Eye (tissue), 1 donor: ENCODE measurements at places on chromosomes 7 and 10.

DNA sequence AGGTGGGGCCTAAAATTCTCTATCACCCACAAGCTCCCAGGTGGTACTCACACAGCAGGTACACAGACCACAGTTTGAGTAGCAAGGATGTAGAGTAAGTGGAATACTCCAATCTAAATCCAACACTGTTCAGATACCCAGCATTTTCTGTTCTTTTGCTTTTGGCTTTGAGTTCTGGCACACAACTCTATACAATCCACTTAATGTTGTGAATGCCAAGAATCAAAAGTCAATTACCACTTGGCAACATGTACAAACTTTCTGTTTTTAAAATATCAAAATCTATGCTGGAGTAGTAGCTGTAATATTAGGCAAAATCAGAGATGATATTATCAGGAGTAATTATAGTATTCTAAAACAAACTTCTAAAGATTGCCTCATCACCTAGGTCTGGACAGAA is 133.4 kb upstream of the LRRTM3 start:
- no peak for DNase-seq

- DNase-seq = no peak
Measured at GRCh38 chr7:1704811-1705738, 35.0 kb downstream of the ELFN1 start.

- DNase-seq = peak; percentile 37
Measured at GRCh38 chr10:69374242-69374641, 42.5 kb downstream of the TACR2 start.

- no peak for DNase-seq
Measured at GRCh38 chr7:72003236-72003635, 408.9 kb downstream of the CALN1 start.

DNA sequence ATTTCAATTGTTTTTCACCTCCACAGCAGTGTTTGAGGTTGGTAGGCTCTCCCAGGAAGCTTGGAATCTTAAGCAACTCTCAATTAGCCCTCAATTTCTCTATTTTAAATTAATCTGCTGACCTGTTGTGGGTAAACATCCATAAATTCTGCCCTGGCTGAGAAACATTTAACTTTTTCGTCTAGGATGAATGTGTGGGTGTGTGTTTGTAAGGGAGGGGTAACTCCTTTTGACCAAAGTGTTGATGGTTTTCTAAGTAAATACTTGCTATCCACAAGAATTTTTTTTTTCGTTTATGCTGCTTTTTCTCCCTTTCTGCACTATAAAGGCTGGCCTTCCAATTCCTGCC is 973 bp downstream of the PPP3CB start:
- no peak for DNase-seq

- no peak for DNase-seq
Measured at GRCh38 chr10:108801775-108802517, 1121.4 kb downstream of the XPNPEP1 start.

GRCh38 chr7:6461946-6462550 is 14.3 kb upstream of the DAGLB start:
- DNase-seq = no peak

GRCh38 chr10:117298219-117298618 is 57.3 kb downstream of the SLC18A2 start:
- no peak for DNase-seq

- no peak for DNase-seq
Measured at GRCh38 chr7:149544028-149544427, 46.4 kb upstream of the ZNF746 start.

- DNase-seq = no peak
Measured at GRCh38 chr10:5043716-5044115, 40.1 kb upstream of the AKR1C2 start.

DNA sequence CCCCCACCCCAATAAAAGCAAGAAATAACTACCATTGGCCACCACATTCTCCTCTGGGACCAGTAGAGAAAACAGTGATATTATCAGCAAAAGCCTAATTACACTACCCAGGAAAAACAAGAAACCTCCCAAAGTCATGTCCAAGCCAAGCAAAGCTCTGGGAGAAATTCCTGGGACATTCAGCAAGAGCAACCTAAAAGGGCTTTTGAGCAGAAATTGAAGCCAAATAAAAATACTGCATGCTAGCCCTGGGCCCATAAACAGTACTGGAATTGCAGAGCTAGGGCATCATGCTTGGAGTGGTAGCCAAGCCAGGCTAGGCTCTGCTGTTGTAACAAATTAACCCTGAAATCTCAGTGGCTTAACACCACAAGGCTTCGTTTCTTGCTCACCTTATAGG is 347.9 kb downstream of the LRMDA start:
- no peak for DNase-seq

DNA sequence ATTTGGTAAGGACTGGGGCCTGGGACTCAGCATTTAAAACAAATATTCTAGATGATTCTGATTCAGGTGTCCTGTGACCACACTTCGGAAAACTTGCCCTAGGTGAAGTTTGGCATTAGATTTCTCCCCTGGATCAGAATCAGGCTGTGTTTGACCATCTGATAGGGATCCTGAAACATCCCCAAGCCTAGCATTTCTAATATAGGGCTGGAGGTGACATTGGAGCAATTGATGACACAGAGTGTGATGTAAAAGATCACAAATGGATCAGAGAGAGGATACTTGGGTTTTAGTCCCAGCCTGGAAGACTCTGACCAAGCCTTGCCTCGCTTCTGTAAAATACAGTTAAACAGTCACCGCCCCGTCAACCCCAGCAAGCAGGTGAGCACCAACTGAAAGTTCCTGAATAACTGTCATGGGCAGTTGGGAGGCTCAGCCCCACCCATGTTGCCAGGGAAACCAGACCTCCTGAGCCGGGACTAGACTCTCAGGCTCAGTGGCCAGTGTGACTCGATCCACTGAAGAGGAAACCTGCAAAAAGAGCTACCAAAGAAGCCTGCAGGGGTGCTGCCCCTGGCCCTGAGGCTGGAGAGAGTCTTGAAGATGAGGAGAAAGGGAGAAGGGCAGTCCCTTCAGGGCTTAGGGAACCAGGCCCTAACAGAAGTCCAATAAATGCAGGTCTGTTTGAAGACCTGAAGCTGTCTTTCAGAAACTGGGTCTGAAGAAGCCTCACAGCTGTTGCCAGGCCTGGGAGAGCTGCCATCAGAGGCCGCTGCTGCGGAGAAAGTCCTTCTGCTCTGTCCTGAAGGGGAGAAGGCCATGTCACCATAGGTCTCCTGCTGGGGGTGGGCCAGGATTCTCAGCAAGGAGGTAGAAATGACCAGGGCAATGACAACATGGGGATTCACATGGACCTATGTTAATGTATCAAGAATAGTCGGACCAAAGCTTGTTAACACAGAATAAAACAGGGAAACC is 126.1 kb upstream of the KCNMA1 start:
- DNase-seq = peak; percentile 4

GRCh38 chr10:22816298-22816653 is 101.9 kb upstream of the PIP4K2A start:
- no peak for DNase-seq

DNA sequence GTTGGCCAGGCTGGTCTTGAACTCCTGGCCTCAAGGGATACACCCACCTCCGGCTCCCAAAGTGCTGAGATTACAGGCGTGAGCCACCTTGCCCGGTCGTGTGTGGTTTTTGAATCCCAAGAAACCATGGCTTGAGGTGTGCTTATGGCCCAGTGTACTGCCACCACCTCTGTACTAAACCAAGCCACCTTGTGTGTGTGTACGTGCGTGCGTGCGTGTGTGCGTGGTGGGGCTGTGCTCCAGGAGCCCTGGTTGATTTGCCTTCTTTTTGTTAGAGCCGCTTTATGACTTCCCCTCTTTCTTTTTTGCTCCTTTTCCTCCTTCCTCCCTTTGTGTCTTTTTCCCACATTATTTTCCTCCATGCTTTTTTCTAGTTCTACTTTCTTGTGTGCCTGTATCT is 121.4 kb downstream of the CAMK1D start:
- no peak for DNase-seq

- no peak for DNase-seq
Measured at GRCh38 chr7:65287023-65287422, 86.6 kb upstream of the ZNF92 start.

DNA sequence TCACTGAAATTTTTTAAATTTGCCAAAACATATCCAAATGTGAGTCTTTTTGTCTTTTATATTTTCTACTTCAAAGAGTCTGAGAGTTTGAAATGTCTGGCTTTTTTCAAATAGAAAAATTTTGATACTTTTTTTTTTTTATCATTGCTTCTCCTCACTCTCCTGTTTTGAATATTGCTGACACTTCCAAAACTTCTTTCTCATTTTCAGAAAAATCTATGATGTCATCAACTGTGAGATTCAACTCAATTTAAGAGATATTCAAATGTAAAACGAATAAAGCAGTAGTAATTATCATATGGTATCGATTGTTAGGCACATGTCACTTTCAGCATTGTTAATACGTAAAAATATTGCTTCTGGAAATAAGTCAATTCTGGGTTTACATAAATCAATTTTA is 505.8 kb upstream of the STEAP1 start:
- DNase-seq = no peak

- peak; percentile 83 for DNase-seq
Measured at GRCh38 chr10:113704637-113705343, 25.1 kb downstream of the CASP7 start.

DNA sequence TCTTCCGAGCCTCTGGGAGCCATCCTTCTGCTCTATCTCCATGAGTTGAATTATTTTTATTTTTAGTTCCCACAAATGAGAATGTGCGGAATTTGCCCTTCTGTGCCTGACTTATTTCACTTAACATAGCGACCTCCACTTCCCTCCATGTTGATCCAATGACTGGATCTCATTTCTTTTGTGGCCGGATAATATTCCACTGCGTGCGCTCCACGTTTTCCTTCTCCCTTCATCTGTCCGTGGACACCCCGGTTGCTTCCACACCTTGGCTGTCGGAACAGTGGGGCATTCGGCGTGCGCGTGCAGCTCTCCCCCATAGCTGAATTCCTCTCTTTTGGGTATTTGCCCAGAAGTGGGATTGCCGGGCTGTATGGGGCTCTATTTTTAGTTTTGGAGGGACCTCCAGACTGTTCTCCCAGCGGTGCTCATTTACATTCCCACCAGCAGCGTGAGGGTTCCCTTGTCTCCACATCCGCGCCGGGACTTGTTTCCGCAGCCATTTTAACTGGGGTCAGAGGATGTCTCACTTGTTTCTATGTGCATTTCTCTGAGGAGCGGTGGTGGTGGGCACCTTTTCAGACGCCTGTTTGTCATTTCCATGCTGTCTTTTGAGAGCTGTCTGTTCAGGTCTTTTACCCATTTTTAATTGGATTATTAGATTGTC is 51.0 kb upstream of the SUN1 start:
- DNase-seq = no peak

- no peak for DNase-seq
Measured at GRCh38 chr7:27193335-27194001, 6.4 kb downstream of the HOXA13 start.

GRCh38 chr10:34049887-34050286 is 715.4 kb upstream of the NRP1 start:
- DNase-seq = no peak

DNA sequence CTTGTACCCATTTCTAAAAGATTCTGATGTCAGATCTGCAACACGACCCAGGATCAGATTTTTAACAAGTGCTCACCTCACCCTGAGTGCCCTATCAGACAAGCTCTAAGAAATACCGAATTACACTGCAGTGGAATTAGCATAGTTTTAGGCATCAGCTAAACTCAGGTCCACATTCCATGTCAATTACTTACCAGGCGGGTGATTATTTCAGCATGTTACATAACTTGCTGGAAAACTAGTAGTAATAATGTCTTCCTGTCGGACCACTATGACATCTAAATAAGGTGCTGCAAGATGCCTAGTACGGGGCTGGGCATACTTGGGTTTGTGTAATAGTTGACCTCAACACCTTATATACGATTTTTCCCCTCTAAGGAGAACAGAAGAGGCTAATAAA is 21.0 kb downstream of the TRIL start:
- no peak for DNase-seq

- no peak for DNase-seq
Measured at GRCh38 chr7:97680622-97681021, 51.3 kb upstream of the TAC1 start.

DNA sequence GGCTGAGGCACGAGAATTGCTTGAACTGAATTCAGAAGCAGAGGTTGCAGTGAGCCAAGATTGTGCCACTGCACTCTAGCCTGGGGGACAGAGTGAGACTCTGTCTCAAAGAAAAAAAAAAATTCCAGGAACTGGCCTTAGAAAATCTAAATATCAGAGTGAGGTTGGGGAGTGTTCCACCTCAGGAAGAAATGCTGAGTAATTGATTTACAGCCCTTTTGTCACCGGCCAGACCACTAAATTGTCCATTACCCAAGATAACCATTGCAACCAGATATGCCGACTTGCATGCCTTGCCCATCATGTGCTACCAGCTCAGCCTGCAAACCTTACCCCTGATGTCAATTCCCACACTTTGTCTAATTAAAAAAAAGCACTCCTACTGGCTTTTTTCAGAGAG is 42.4 kb downstream of the CRCP start:
- DNase-seq = no peak

- no peak for DNase-seq
Measured at GRCh38 chr10:1015688-1016087, 10.0 kb downstream of the IDI2 start.

DNA sequence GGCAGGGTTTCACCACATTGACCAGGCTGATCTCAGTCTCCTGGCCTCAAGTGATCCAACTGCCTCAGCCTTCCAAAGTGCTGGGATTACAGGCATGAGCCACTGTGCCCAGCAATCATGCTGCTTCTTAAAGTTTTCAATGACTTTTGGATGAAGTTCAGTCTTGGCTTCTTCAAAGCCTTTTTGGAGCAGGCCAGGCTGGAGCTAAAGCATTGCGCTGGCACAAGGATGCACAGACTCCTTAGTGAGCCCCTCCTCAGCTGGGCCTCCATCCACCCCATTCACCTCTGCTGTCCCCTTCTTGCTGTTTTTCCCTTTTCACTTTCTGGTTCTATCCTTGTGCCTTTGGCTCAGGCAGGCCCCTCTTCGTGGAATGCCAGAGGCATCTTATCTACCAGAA is 638.6 kb downstream of the TYW1 start:
- no peak for DNase-seq

- DNase-seq = peak; percentile 70
Measured at GRCh38 chr10:71312811-71313789, 6.0 kb upstream of the SLC29A3 start.

DNA sequence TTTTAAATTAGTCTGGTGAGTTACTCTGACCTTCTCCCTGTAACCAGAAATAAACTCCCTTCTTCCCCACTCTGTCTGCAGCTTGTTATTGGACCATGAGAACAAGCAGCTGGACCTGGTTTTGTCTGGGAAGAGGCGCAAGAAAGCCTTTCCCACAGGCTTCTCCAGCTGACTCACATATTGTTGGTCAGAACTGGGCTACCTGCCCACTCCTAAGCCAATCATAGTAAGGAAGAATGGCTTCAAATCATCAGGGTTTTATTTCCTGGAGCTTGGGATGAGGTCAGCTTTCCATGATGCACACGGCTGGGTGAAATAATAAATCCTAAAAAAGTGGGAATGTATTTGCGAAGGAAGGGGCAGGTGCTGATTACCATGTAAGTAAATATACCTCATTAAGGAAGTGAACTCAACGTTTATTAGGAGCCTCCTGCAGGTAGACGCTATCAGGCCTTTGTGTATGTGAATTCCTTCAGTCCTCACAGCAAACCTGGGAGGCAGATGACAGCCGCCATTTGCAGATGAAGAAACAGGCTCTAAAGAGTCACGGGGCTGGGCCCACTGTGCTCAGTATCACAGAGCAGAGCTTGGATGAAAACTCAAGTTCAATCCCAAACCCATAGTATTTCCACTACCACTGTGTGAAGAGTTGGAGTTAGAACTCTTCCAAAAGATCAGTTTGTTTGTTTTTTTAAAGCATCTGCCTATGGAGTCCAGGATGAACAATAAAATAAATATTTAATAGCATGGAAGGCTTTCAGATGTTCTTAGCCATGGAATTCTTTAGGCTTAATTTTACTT is 32.8 kb downstream of the IL15RA start:
- DNase-seq = peak; percentile 84

- peak; percentile 27 for DNase-seq
Measured at GRCh38 chr7:143434660-143435059, 8.6 kb upstream of the TAS2R60 start.
